Activated T-cell treated with anti-CD3 and anti-CD28 coated beads, Interleukin-2, amount 50 U/mL, for 24 hours (primary cell): ENCODE measurements at places on chromosomes 12 and 14.

GRCh38 chr14:36518031-36518585 lies 1.9 kb downstream of the NKX2-1 start:
- no peak overlapping the region for H3K4me3 ChIP-seq
- peaks cover 91% of the 10 kb centered on the region for H3K27me3 ChIP-seq

DNA sequence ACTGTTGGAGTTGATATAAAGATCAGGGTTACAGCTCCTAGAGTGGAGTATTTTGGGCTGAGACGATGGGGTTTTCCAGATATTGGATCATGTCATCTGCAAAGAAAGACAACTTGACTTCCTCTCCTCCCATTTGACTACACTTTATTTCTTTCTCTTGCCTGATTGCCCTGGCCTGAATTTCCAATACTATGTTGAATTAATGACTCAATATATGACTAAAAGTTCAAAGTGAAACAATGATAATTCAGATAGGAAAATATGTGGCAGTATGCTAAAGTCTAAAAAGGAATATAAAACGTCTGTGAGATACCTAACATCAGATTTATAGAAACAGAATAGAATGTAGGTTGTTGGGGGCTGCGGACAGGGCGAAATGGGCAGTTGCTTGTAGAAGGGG lies 72.2 kb downstream of the BHLHE41 start:
- no peak overlapping the region for H3K27ac ChIP-seq
- H3K4me3 ChIP-seq = no peak overlapping the region
- H3K27me3 ChIP-seq = peaks cover 1% of the 10 kb centered on the region
- no peaks in the 10 kb centered on the region for H3K36me3 ChIP-seq

GRCh38 chr14:85572845-85573244 lies 42.9 kb downstream of the FLRT2 start:
- DNase-seq = no peak
- H3K4me1 ChIP-seq = no peaks in the 10 kb centered on the region
- no peaks in the 10 kb centered on the region for H3K27me3 ChIP-seq
- no peak overlapping the region for H3K4me3 ChIP-seq

DNA sequence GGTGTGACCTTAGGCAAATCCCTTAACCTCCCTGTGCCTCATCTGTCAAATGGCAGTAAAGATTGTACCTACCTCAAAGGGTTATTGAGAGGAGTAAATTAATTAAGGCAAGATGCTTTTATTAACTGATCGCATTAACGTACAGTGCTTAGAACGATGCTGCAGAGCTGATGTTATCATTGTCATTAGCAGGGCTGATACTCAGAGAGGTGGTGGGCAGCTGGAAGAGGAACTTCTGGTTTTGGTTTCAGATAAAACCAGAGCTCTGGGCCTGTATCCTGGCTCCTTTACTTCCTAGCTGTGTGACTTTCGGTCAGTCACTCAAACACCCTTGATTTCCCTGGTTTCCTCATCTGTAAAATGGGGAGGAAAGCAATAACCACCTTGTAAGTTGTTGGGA lies 55.1 kb downstream of the CALM1 start:
- DNase-seq = no peak
- H3K4me3 ChIP-seq = no peak overlapping the region
- no peaks in the 10 kb centered on the region for H3K27me3 ChIP-seq

- no peak for DNase-seq
- H3K36me3 ChIP-seq = peaks cover 48% of the 10 kb centered on the region
- no peak within 1 kb of the TSS for H3K4me3 ChIP-seq
- peak within 1 kb of the TSS; percentile 31 for H3K27ac ChIP-seq
These were observed at the start of gene TAS2R30 for GRCh38 chr12:11134305-11134704. TAS2R30 (minus strand) TSS chr12:11134644; CDS start chr12:11134244, 400 bp downstream.

GRCh38 chr12:30985814-30986452 lies 59.4 kb downstream of the TSPAN11 start:
- no peaks in the 10 kb centered on the region for H3K4me1 ChIP-seq
- H3K4me3 ChIP-seq = no peak overlapping the region
- no peak overlapping the region for H3K27ac ChIP-seq
- H3K27me3 ChIP-seq = no peaks in the 10 kb centered on the region

DNA sequence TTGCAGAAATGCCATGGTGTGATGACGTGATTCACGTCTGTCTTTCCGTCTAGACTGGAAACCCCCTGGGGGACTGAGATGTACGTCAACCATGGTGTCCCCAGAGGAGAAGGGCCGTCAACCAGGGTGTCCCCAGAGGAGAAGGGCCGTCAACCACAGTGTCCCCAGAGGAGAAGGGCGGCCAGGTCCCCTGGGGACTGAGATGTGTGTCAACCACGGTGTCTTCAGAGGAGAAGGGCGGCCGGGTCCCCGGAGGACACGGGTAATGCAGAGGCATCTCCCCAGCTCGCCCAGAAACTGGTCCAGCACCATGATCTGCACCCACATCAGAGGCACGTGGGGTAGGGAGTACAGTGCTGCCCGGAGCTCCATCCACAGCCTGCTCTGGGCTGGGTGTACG lies 30.6 kb upstream of the GALNT9 start:
- no peaks in the 10 kb centered on the region for H3K36me3 ChIP-seq
- no peaks in the 10 kb centered on the region for H3K4me1 ChIP-seq
- H3K4me3 ChIP-seq = no peak overlapping the region
- H3K27ac ChIP-seq = no peak overlapping the region
- DNase-seq = no peak
- H3K27me3 ChIP-seq = peaks cover 9% of the 10 kb centered on the region

GRCh38 chr12:117439531-117440001 lies 78.1 kb upstream of the NOS1 start:
- no peaks in the 10 kb centered on the region for H3K36me3 ChIP-seq
- H3K27me3 ChIP-seq = no peaks in the 10 kb centered on the region
- no peak for DNase-seq
- no peak overlapping the region for H3K27ac ChIP-seq

DNA sequence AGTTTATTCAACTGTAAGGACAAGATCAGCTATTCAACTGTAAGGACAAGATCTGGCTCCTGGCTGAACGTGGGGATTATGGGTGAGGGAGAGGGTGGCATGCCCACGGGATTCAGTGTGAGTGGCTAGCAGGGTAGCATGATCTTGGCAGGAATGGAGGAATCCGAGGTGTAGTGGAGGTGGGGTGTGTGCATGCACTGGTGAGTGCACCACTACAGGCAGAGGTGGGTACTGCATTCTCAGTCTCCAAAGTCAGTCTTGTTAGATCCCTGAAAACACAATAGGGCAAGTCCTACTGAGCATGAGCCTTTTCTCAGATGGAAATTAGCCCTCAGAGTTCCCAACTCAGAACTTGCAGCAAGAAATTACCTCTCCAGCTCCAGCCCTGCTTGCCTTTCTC lies 32.2 kb upstream of the DCD start:
- peaks cover 67% of the 10 kb centered on the region for H3K27me3 ChIP-seq
- H3K4me3 ChIP-seq = no peak overlapping the region
- no peak overlapping the region for H3K27ac ChIP-seq
- no peaks in the 10 kb centered on the region for H3K4me1 ChIP-seq

DNA sequence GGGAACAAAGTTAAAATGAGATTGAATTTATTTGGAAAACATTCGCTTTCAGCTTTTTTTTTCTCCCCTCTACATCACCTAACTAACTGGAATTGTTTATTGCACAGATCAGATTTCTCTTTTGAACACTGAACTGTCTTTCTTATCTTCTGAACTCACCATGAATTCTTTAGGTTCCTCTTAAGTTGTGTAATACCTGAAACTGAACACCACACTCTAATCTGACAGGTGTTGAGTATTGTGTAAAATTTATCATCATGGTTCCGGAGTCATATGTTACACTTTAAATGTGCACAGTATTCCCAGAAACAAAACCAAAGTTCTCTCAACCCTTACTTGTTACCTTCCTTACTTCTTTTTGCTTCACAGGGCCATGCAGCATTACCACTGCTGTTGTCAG lies 66.8 kb downstream of the TGFB3 start:
- H3K4me3 ChIP-seq = no peak overlapping the region
- no peak overlapping the region for H3K27ac ChIP-seq
- no peak for DNase-seq
- H3K4me1 ChIP-seq = no peaks in the 10 kb centered on the region

DNA sequence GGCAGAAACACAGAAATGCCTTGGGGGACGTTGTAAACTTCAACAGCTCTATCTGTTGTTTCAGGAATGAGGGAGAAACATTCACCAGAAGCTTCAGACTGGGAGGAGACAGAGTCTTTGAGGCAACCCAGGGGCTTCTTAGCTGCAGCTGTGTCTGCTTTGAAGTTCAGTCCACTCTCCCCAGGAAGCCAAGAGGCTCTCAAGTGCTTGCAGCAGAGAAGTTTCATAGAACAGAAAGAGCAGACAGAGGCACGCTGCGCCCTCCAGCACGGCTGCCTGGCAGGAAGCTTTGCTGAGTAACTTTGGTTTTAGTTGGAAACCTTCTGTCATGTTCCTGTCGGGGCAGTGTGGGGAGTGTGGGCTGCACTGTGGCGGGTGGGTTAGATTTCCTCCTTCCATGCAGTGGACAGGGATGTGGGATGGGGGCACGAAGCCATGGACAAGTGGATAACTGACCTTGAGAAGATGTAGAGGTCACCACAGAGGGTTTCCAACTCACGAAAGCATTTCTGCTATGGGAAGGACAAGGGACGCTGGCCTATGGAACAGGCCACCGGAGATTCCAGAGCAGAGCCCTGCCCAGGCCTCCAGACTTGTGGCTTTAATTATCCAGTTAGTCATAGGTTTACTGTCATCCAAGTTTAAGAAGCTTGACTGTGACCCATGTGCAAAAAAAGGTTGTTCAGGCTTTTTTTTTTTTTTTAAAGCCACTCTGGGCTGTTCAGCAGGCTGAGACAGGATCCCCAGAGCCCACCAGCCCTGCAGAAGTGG lies 107.7 kb downstream of the ARF6 start:
- H3K27ac ChIP-seq = peak overlapping the region; percentile 97
- DNase-seq = peak; percentile 85
- peaks cover 10% of the 10 kb centered on the region for H3K36me3 ChIP-seq
- H3K27me3 ChIP-seq = no peaks in the 10 kb centered on the region
- peak overlapping the region; percentile 73 for H3K4me3 ChIP-seq

DNA sequence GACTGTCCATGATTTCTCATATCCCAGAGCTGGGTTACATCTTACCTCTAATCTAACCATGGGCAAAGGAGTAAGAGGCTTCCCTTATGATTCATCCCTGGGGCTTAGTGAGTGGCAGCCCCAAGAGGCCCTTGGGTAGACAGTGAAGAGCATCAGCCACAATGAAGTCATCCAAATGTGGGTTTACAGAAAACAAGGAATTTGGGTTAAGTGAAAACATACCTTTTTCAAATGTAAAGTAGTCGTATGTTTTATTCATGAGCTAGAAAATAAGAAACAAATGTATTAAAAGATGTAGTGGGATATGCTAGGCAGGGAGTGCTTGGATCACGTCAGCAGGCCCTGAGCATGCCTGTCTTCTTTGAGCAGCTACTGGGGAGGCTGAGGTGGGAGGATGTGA lies 54.0 kb upstream of the ELK3 start:
- no peaks in the 10 kb centered on the region for H3K36me3 ChIP-seq
- no peaks in the 10 kb centered on the region for H3K27me3 ChIP-seq
- no peak for DNase-seq

- peak; percentile 58 for DNase-seq
- peak overlapping the region; percentile 19 for H3K27ac ChIP-seq
- peaks cover 51% of the 10 kb centered on the region for H3K36me3 ChIP-seq
- peak overlapping the region; percentile 84 for H3K4me3 ChIP-seq
These were observed 810 bp downstream of the MARCHF9 start for GRCh38 chr12:57755454-57756372.
